Activated CD4-positive, alpha-beta T cell treated with anti-CD3 and anti-CD28 coated beads, Interleukin-2, Interleukin-4, amounts not matched to agents 100 ng/mL and 50 ng/mL, durations not matched to agents 16 hours and 8 hours (primary cell): ENCODE measurements at places on chromosomes 1 and 21.

- no peak for DNase-seq
Observed at GRCh38 chr1:150532860-150533259, 16.3 kb upstream of the ADAMTSL4 start.

- no peak for DNase-seq
Observed at GRCh38 chr1:150887018-150887417, at the start of gene CTXND2. TSS of gene CTXND2 (plus strand) at chr1:150887136. CDS start at chr1:150912315, 25,179 bp downstream.

DNA sequence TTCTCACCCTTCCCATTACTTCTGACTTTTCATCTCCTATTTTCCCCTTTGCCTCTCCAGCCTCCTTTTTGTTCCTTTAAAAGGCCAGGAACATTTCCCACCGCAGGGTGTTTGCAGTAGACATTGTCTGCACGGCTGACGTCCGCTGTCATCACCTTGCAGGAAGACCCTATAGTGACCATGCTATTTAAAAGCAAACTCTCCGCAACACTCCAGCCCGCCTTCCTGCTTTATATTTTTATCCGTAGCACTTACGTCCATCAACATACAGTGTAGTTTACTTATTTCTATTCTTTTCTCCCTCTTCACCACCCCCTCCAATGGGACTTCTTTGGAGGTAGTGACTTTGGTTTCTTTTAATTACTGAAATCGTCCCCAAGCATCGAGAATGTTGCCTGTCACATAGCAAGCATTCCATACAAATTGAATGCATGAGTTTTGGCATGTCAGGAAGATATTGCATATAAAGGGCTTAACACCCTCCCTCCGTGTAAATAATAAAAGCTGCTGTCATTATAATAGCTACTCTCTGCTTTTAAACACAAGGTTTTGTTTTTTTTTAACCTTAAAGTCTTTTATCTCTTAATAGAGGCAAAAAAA is 19.8 kb downstream of the SLC25A33 start:
- DNase-seq: no peak

- DNase-seq: no peak
Observed at GRCh38 chr1:41535276-41535675, 50.8 kb upstream of the EDN2 start.

GRCh38 chr1:209616366-209617046 is 33.0 kb downstream of the CAMK1G start:
- DNase-seq: no peak

DNA sequence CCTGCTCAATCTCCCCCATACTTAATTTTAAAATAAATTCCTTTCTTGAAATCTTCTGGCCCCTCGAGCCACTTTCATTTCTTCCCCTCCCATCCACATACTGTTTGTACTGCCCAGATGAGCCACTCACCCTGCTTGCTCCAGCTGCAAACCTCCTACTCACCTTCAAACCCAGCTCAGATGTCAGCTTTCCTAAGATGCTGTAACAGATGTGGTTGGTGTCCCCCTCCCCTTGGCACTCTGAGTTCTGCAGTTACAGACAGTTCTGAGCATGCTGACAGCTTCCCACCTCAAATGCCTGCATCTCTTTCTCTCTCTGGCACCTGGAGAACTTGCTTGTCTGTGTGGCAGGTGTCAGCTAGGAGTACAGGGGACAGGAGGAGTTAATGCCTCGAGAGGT is 106.7 kb downstream of the PTPRU start:
- DNase-seq: no peak

GRCh38 chr1:243246916-243247315 is 8.2 kb downstream of the CEP170 start:
- DNase-seq: no peak

- no peak for DNase-seq
Observed at GRCh38 chr21:38422082-38422481, 76.2 kb downstream of the ERG start.

DNA sequence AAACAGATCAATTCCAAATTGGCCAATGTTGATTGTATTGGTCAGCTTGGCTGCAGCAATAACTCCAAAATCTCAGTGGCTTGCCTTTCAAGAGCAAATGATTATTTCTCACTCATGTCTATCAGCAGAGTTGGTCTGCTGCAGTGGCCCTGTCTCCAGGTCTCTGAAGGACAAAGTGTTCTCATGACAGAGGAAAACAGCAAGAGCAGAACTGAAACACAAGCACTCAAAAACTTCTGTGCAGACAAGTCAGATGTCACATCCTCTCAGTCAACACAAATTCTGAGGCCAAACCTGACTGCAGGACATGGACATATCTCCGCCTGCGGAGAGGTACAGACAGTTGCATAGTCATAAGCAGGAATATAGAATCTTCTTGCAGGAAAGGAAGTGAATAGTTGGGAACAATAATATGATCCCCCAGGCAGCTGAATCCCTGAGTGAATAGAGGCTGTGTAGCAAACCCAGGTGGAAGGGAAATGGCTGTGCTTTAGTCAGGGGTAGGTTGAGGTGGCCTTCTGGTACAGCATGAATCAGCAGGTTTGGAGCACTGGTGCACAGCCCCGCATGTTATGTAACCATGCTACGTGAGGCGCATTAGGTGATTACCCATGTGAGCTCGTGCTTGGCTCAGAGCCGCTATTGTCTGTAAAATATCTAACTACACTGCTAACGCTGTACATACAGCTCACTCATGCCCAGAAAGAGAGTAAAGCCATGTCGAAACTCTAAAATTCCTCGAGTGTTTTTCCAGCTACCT is 17.1 kb upstream of the UBE2U start:
- no peak for DNase-seq

DNA sequence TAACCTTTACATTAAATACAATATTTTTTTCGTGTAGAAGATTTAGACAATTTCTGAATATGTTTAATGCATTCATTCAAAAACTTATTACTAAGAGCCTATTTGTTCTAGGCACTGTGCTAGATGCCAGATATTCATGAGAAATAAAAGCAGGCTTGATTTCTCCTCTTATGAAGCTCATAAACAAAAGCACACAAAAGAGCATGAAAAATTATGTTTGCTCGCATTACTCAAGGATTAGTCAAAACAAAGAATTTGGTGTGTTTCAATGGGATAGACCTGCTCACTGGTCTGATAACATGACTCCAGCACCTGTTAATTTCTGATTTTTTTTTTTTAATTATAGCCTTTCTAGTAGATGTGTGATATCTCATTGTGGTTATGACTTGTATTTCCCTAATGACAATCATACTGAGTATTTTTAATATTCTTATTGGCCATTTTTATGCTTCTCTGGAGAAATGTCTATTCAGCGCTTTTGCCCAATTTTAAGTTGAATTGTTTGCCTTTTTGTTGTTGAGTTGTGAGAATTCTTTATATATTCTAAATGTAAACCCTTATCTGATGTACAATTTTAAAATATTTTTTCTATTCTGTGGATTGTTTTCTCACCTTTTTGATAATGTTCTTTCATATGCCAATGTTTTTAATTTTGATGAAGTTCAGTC is 382.3 kb upstream of the ADGRL4 start:
- DNase-seq: no peak

GRCh38 chr1:63784489-63785390 is 10.9 kb downstream of the ROR1 start:
- DNase-seq: no peak

- DNase-seq: no peak
Observed at GRCh38 chr1:61187352-61188086, 105.2 kb downstream of the NFIA start.

- DNase-seq: no peak
Observed at GRCh38 chr1:53144201-53144600, 1.8 kb upstream of the SLC1A7 start.

DNA sequence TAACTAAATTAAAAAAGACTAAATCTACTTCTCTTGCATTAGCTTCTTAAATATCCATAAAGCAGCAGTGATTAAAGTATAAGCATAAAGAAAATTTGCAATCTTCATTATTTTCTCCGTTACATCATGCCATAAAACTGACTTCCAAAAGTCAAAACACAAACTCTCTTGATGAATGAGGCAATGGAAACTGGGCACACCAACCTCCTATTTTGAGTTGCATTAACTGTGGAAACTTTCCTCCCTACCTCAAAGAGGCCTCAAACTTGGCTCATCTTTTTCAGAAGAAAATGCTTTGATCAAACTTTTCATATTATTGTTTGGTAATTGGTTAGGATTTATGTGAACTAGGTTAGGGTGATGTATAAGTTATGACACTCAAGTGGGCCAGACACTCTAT is 4.1 kb upstream of the BTG3 start:
- no peak for DNase-seq

DNA sequence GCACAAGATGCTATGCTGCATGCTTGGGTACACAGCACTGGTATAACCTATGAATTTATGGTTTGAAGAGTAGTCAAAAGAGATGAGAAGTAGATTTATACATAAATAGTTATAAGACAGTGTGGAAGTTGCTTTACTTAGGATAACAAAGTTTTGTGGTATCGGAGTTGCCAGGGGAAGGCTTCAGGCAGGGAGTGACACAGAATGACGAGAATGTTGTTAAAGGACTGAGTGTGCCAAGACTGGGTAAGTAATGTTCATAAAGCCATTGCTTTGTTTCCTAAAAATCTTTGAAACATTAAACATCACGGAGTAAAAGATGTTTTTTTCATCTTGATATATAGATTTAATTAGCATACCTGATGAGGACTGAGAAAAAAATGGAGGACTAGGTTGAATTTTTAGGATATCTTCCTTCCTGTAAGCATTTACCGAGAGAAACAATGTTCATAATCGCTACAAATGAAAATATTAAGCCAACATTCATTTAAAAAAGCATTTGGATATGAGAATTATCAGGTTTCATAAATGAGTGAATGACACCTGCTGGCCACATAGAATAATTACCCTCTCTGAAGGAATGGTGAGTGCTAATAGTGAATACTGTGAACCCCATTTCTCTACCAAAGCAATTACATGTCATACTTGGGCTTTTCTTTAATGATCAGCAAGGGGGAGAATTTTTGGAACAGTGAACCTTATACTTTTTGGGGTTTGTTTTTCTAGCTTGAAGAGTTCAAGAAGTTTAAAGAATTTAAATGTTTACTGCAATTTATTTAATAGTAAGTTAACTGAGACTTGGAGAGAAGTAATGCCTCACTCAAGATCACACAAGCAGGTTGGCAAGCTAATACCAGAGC is 28.4 kb downstream of the EXTL2 start:
- DNase-seq: peak; percentile 9

GRCh38 chr1:114328361-114328904 is 174.8 kb upstream of the SYT6 start:
- no peak for DNase-seq

- DNase-seq: no peak
Observed at GRCh38 chr1:115129071-115129640, 39.9 kb upstream of the TSPAN2 start.

DNA sequence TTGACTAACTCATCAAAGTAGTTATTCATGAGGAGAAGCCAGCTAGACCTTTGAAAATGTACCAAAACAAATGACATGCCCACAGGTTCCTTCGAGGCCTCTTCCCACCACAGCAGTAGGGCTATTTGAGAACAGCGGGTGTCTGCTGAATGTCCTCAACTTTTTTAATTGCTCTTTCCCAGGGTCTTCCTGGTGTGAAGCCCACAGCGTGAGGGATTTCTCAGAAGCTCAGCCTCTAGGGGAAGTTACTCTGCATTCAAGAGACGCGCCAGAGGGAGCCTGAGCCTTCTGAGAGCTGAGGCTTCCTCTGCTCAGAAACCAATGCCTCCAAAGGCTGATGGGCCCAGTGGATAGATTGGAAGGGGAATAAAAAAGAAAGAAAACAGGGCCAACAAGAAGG is 153.6 kb downstream of the OLFM3 start:
- DNase-seq: no peak

GRCh38 chr1:3879099-3879498 is 21.0 kb downstream of the C1orf174 start:
- no peak for DNase-seq

DNA sequence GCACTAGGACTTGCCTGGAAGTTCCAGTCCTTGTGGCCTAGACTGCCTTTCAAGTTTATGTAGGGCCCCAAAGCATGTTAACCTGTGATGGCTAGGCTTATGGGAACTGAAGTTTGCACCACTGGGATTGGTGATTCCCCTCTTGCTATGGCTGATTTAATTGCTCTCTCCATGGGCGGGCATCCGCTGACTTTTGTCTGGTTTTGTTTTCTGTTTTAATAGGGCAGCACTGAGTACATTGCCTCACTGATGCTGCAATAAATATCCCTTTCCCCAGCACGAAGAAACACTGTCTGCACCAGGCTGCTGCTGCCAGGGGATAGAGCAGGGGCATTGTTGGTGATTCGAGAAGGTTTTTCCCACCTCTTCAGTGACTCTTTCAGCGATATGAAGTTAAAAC is 73.3 kb upstream of the PDE4B start:
- DNase-seq: no peak

- no peak for DNase-seq
Observed at GRCh38 chr1:29415156-29415830, 179.0 kb downstream of the PTPRU start.

GRCh38 chr1:179547021-179547535 is 28.7 kb downstream of the NPHS2 start:
- DNase-seq: no peak

DNA sequence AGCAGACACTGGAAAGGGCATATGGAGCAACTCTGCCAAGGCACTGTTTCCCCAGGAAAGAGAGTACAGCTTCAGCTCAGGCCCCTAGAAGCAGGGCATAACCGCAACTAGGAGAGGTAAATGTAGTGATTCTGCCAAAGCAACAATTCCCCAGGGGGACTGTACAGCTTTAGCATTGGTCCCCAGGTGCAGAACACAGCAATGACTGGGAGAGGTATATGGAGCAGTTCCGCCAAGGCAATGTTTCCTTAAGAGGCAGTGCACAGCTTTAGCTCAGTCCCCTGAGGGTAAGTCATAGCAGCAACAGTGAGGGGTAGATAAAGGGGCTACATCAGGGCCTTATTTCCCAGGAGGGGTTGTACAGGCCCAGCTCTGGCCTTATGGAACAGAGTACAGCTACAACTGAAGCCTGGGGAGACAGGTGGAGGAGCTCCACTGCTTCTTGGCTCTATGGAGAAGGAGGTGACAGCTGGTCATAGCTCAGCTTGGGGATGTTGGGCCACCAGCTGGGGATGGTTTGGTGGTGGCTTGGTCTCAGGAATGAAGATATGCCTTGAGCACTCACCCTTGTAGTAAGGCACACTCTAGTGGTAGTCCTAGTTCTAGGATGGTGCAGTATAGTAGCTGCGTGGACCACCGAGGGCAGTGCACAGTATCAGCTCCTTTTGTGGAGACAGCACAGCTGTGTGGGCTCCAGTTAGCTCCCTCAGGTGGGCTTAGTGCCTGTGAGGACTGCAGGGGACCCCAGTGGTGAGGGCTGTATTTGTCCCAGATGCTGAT is 582.7 kb downstream of the PTPRC start:
- DNase-seq: no peak

DNA sequence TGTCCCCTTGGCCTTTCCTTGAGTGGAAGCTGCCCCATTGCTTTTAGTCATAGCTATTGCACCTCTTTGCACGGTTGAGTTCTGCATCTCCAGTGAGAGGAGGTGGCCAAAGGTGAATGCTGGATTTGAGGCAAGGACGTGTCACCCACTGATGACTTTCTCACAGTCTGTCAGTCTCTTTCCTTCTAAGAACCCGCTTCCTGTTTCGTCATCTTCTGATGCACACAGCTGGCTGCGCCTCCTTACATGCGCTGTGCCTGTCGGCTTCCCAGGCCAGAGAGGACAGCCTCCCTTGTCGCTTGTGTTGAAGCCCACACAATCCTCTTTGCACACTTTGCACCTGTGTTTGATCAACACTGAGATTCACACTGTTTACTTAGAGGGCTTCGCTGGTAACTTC is 41.8 kb upstream of the PWP2 start:
- DNase-seq: peak; percentile 88

- no peak for DNase-seq
Observed at GRCh38 chr1:78687914-78688313, 38.3 kb downstream of the IFI44 start.

- DNase-seq: no peak
Observed at GRCh38 chr1:238329671-238330070, 438.9 kb upstream of the ZP4 start.
